NB4 (cell line): ENCODE measurements at places on chromosomes 6 and 20.

DNA sequence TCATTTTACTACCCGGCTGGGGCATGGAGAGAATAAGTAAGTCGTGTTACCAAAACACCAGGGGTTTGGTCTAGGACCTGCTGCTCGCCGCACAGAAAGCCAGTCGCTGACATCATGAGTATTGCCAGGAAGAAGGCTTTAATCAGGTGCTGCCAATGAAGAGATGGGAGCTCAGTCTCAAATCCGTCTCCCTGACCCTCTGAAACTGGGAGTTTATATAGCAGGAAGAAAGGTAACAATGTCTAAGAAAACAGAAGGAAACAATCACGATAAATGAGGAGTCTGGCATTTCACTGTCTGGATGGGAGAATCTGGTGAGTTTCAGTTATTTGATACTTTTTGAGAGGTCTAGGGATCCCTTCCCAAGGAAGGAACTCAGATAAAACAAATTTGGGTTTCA, 437.9 kb upstream of the JARID2 start:
- no peak for DNase-seq

DNA sequence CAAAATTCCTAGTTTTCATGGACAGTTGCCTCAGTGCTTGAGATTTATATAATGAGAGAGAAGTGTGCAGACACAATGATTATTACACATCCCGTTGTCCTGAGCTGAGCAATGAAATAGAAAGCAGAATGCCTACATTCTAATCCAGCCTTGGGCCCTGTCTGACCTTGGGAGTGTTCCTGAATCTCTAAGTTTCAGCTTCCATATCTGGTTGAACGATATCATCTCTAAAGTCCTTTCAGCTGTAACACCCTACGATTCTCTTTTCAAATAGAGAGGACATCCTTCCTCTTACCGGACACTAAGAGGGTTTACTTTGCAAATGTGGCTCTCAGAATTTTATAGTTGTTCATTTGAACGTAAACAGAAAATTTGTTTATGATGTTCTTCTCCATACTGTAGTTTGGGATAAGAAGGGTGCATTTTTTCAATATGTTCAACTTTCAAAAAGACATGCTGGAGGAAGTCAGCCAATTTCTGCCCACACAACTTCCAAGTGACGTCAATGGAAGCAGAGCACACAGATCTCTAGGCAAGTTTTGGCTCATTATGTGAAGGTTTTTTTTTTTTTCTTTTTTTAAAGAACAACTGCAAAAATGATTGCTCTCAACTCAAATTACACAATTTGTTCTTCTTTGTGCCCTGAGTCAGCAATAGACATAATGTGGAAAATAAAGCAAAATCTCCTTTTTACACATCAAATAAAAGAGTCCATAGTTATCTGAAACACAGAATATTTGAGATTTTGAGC, 50.4 kb downstream of the PDE7B start:
- no peak for DNase-seq

DNA sequence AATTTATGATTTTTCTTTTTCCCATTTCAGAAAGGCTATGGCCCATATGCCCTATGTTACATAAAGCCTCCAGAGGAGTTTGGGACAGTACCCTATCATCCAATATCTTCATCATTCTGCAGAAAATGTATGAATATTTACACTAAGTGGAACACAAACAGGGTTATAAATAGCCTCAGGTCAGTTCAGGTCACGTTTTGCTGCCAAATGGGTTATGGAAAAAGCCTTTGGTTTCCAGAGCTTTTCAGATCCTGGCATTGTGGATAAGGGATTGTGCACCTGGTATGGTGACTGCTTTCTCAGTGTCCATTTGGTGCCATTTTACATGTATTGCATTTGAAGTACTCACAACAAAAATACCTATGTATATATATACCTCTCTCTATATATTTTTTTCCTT, 29.4 kb downstream of the UTRN start:
- no peak for DNase-seq

GRCh38 chr6:139494376-139494990, 120.0 kb upstream of the CITED2 start:
- DNase-seq: no peak

GRCh38 chr6:81694207-81694606, 58.3 kb downstream of the TENT5A start:
- no peak for DNase-seq

GRCh38 chr6:16868968-16869367, 107.7 kb upstream of the ATXN1 start:
- DNase-seq: no peak

DNA sequence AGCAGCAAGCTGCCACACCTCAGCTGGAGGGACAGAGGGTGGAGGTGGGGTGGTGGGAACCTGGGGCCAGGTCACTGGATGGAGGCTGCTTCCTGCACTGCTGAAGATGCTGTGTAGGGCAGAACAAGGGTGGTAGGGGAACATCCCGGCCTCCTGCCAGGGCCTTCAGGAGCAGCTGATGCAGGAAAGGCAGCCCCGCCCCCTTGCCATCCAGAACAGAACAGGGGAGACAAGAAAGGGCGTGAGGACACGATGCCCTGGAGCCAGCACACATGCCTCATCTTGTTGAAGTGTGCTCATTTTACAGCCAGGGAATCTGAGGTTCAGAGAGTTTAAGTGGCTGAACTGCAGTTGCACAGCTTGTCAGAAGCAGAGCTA, 43.1 kb upstream of the PHACTR3 start:
- DNase-seq: no peak

GRCh38 chr6:64081453-64081852, 445.9 kb downstream of the PHF3 start:
- DNase-seq: no peak

- DNase-seq: no peak
Observed at GRCh38 chr6:110467566-110468140, 8.8 kb downstream of the SLC22A16 start.
